Stimulated activated CD4-positive, alpha-beta T cell treated with anti-CD3 and anti-CD28 coated beads, Interleukin-1b, Interleukin-23, amount 100 ng/mL, for 48 hours (primary cell): ENCODE measurements at places on chromosomes 3 and 15.

DNA sequence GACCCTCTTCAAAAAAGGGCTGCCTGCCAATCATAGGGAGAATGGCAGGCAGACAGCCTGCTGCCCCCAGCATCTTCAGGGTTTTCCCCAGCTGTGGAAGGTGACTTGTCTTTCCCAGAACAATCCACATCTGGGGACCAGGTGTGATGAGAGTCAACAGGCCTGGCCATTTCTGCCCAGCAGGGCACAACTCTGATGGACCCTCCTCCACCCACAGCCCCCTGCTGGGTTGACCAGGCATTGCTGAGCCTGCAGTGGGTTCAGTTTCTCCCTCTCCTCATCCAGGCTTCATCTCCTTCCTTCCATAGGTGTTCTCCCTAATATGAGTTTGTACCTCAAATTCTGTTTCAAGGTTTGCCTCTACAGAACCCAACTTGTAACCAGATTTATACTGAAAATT, 111.0 kb downstream of the MINAR1 start:
- no peak for DNase-seq

DNA sequence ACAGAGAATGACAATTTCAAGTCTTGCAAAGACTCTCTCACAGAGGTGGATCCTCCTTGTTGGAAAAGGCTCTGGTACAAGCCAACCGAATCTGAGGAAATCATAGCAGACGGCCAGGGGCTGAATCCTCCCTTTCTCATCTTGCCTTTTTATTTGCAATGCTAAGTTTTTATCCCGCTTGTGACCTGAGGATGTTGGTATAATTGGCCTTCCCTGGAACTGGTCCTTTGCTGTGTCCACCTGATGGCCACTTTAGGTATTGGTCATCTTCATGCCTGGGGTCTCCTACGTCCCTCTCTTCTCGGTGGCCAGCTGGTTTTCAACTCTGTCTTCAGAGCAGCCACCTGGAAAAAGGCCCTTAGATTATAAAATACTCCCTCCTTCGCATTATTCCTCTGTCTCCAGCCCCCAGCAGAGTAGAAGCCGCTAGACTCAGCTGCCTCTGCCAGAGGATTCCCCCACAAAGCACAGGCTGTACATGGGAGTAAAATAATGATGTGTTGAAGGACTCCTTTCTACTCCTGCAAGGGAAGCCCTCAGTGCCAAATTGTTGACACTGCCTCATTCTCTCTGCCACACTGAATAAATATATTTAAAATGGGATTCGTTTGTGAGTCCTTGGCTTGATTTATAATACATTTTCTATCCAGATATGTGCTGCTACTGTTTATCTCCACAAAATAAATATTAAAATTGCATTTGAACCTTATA, 208.9 kb upstream of the CFAP20DC start:
- DNase-seq, result no peak

DNA sequence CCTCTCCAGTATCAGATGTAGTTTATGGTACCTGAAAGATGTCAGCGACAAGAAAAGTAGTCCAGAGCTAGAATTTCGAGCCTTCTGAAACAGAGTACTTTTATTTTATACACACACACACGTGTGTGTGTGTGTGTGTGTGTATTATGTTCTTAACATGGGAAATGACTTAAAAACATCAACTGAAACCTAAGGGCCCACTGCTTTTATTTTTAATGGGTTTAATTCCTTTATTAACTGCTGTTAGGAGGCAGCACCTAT, 1.9 kb downstream of the TCF12 start:
- no peak for DNase-seq

GRCh38 chr15:87322265-87322664, 934.3 kb downstream of the NTRK3 start:
- DNase-seq, result no peak

DNA sequence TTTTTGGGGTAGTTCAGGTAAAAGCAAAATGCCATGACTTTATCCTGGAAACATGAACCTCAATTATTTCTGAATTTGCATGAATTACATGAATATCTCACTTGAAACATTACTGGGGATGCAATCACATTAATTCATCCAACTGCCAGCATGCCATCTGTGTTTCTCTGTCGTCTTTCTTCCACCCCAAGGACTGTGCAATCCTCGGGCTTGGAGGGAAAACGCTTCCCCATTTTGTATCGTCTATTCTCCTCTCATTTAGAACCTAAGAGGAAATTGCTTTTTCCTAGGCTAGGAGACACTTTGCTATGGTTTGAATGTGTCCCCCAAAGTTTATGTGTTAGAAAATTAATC, 109.4 kb downstream of the SQOR start:
- DNase-seq, result no peak

GRCh38 chr15:66241087-66241907, 12.3 kb downstream of the MEGF11 start:
- DNase-seq, result no peak

DNA sequence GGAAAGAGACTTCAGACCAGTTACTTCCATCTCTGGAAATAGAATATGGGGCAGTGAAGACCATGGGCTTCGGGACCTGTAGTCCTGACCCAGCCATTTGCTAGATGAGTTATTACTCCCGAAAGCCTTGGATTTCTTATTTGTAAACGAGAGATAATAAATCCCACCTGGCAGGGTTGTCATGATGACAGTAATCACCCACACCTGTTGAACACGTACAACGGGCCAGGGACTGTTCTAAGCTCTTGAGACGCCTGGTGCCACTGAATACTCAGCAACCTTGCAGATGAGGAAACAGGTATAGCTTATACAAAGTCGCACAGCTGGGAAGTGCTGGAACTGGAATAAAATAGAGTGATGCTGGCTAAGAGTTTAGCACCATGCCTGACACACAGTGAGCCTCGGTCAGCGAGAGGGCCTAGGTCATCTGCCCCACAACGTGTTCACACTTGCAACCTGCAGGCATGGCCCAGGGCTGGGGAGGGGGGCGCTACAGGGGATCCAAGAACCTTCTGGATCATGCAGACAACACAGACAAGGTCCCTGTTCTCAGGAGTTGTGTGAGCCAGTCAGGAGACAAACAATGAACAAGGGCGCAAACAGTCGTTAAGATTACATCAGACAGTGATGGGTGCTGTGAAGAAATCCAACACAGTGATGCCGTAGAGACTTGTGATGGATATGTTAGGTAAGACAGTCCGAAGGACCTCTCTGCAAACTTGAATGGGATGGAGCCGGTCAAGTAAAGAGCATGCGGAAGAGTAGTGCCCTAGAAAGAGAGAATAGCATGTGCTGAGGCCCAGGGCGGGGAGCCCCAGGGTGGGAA, 89.2 kb downstream of the CORO2B start:
- no peak for DNase-seq

DNA sequence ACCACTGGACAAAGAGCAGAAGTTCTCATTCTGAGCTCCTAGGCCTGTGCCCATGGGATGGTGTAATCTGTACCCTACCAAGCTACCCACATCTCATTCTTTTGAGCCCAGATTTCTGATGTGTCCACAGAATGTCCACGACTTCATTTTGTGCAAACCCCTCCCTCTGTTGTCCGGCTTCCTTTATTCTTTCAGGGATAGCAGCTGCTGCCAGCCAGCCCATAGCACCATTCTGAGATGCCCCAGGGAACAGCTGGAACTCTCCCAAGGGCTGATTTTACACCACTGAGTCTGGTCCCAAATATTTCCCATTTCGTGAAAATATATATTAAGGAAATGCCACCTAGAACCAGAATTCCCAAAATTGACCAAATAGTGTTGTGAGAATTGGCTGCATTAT, 236.6 kb downstream of the SATB1 start:
- DNase-seq, result no peak

DNA sequence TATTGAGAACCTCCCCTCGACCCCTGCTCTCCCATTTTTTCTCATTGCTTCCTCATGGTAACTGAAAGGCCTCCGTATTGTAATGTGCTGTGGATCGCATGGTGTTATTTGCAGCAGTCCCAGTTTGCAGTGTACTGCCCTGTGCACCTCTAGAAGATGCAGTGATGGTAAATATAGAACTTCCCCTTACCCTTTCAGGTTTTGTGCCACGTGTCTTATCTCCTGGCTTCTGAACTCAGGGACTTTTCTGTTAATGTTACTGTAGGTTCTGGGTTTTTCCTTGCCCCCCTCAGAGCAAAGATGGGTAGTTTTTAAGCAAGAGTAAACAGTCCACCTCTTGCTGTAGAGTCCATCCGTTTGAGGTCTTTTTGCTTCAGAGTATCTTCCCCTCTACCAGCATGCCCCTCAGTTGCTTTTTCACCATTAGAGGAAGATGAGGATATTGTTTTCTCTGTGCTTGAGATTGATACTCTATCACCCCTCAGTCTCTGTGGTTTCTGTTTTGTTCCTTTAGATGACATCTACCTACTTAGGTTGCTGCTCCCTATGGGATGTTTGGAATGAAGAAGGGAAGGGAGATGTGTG, 22.4 kb downstream of the CHD2 start:
- no peak for DNase-seq

DNA sequence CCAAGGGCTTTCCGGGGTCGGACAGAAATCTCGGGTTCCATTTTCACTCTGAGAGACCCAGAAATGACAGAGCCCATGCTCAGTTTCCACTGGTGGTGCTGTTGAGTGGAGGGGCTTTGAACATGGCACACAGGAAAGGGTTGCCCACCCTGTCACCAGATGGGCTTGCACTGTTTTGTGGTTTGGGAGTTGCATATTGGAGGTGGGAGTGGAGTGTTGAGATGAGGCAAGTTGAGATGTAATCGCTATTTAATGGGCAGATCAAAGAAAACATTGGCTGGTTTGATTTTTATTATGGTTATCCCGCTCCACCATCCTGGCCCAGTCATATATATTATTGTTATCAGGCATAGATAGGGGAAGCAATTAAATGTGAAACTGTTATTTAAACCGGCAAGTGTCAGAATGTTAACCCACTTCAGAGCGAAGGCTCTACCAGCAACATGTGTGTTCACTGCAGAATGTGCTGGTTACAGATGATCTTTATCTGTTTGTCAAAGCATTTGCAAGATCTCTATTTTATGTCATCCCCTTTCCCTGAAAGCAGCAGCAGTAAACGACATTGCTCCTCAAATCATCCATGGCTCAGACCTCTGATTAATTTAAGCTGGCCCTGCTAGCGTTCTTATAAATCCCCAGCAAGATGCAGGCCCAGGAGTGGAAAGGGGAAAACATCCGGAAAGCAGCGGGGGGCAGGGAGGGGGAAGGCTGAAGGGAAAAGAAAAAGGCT, 58.3 kb upstream of the TSEN2 start:
- DNase-seq, result no peak

- DNase-seq, result no peak
Measured at GRCh38 chr3:31227131-31227562, 305.6 kb upstream of the STT3B start.

DNA sequence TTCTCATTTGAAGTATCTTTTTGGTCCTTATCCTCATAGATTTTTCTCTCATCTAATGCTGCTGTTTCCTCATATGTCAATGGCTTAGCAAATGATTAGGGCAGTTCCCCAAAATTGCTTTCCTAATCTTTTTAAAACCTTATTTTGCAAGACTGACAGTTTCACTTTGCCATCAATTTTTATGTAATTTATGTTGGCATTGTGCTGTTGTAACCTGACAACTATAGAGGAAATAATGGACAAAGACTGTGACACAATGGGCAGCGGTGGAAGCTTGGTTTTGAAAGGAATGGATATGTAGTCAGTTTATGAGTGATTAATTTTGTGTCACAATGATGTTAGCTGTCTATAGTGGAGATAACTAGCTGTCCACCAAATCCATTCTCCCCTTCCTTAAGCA, 10.6 kb upstream of the SH3BP5 start:
- no peak for DNase-seq

DNA sequence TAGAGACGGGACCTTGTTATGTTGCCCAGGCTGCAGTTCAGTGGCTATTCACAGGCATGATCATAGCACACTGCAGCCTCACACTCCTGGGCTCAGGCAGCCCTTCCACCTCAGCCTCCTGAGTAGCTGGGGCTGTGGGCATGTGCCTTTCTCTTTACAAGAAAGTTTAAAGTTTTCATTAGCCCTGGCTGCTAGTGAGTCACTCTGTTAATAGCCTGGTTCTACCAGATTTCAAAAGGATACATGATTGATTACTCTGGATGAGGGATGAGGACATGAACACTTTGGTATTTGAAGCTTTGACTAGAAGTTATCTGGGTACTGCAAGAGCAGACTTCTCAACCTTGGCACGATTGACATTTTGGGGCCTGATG, 95.1 kb downstream of the DHX36 start:
- DNase-seq, result no peak

- no peak for DNase-seq
Measured at GRCh38 chr15:35184646-35185045, 99.6 kb upstream of the NANOGP8 start.

DNA sequence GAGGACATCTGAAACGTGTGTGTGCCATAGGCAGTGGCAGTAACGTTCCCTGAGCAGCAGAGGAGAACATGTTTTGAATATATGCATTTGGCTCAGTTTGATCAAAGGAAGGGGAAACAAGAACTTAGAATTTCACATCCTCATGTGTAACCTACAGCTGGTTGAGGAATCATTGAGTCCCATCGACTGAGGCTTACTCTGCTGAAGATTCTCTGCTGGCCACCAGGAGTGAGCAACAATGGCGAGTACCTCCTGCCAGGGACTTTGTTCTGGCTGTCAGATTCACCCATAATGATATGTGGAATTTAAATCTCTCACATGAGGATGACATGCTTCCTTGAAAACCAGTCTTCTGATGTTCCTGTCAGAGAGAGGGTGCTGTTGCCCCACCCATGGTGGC, 21.3 kb downstream of the GORASP1 start:
- DNase-seq, result no peak

DNA sequence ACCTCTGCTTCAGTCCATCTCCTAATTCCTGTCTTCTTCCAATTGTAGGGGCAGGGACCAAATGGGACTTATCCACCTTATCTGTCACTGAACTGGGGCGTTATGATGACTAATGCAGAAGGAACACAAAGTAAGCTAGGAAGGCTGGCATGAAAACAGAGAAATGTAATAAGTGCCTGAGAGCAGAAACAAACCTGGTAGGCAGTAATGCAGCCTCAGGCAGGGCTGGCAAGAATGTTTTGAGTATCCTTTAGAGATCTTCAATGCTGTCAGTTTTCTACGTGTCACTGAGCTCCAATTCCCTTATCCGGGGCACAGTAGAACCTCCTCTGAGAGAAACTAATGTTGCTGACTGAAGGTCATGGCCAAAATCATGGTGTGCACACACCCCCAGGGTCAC, 246.2 kb upstream of the TBL1XR1 start:
- no peak for DNase-seq

DNA sequence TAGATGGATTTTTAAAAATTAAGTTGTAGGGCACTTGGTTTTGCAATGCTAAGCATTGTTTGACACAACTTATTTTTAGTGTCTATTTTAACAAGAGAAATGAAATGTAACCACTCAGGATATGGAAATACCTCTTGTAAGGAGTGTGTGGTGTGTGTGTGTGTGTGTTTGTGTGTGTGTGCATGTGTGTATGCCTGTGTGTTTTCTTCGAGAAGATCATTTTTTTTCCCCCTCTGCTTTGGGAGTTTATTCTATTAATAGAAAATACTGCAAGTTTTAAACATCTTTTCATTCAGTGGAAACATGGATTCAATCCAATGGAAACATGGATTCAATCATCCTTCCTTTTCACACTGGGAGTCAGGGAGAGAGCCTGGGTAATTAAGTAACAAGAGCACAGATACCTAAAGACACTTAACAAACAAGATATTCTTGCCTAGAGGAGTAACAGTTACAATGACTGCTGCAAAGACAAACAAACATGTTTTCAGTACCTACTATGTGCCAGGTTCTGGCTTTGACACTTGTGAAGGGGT, 567.2 kb upstream of the TBL1XR1 start:
- no peak for DNase-seq
